ENCODE measurements at places on chromosomes 4 and X.

GRCh38 chrX:10603612-10604011 lies 16.8 kb downstream of the MID1 start:
- no peak for DNase-seq

DNA sequence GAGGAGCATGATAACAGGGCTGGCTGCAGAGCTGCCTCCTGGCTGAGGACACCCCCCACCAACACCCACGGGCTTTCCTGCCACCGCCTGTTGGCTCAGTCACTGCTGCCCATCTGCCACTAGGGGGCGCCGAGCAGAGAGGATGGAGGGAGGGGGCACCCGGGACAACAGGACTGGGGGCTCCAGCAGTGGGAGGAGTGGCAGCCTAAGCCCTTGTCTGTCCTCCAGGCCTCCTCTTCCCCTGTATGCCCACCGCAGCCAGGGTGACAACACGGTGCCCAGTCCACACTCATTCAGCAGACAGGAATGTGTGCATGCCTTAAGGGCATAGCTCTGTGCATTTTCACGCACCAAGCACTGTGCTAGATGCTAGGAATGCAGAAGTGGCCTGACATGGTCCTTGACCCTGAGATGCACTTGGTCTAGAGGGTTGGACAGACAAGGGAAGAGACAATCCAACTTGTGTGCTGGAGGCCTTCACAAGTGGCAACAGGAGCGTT lies 149.9 kb downstream of the AMMECR1 start:
- no peak for DNase-seq

DNA sequence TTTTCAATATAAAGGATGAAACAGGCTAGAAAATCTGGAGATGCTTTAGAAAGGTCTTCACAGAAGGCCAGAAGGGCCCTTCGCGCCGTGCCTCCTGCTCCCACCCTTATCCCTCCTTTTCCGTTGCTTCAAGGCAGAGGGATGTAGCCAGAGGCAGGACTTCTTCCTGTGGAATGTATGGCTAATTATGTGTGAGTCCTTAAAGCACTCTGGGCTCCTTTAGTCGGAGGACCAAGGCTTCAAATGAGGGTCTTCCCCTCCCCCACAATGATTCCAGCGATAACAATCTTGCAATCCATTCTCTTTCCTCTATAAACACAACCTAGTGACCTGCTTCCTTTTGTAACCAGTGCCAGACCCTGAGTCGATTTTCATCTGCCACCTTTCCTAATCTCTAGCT lies 103.5 kb downstream of the GPC3 start:
- DNase-seq: no peak

DNA sequence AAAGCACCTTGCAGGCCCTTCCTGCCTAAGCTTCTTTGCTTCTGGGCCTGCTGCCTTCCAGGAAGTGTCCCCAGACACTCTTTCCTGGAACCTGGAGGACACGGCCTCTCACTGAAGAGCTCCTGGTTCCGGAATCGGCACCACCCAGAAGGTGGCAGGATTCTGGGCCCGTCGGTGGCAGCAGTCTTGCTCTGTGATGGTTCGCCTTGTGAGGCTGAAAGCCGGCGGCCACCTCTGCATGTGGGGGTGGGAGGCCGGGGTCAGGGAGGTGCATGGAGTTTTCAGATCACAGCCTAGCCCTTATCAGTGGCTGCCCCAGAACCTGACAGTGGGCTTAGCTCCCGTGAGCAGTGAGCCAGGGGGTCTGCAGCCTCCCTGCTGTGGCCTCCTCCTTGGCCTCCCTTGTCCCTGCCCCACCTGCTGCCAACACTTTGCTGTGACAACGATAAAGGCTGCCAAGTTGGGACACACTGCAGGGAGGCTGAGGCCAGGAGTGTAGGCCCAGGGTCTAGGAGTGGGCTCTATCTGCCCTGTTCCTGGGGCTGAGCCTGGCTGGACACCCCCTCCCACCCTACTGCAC lies 30.8 kb upstream of the GPR78 start:
- DNase-seq: no peak

DNA sequence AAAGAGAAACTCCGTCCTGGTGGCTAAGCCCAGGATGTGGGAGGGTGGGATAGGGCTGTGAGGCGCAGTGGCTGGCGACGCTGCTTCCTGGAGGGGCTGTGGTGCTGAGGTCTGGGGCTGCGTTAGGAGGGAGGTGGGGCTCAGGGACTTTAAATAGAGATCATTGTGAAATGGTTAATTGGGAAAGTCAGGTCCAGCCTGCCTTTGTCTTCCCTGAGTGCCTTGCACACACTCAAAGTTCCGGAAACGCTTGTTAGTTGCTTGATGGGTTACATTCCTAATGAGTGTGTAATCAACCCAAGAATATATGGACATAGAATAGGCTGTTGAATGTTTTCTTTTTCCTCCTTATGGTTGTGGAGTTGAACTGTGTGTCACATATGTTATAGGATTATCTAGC lies 55.7 kb upstream of the CLDN34 start:
- no peak for DNase-seq

- no peak for DNase-seq
Measured at GRCh38 chr4:118327554-118328241, 25.1 kb downstream of the PRSS12 start.

- no peak for DNase-seq
Measured at GRCh38 chr4:152166567-152166966, 369.3 kb downstream of the FBXW7 start.

GRCh38 chr4:6815029-6815836 lies 32.7 kb downstream of the KIAA0232 start:
- no peak for DNase-seq

DNA sequence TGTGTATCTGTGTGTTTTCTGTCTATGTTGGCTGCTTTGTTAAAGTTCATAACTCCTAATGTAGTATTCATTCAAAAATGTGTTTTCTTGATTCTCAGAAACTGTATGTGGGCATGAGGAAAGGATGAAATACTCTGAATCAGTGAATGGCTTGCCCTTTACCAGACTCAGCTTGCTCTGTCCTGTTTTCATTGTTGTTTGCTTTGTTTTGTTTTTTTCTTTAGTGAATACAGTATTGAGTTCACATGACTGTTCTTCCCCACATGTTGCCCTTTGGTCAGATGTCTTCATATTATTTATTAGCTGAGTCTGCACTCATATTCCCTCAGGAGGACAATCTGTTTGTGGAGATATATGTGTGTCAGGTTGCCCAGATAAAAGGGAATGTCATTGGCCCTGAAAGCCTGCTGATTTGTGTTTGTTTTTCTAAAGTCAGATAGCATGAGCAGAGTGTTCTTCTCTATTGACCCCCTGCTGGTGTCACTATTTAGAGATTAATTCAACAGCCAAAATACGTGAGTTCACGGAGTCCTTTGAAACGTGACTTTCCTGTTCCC lies 1184.4 kb downstream of the RPA4 start:
- DNase-seq: no peak

- no peak for DNase-seq
Measured at GRCh38 chrX:46376246-46376885, 168.9 kb downstream of the ZNF674 start.

GRCh38 chrX:31423609-31424189 lies 351.9 kb upstream of the FTHL17 start:
- DNase-seq: peak; percentile 13

- no peak for DNase-seq
Measured at GRCh38 chr4:168693750-168694490, 197.1 kb downstream of the PALLD start.

- DNase-seq: no peak
Measured at GRCh38 chrX:107102980-107103379, 15.6 kb downstream of the RBM41 start.

DNA sequence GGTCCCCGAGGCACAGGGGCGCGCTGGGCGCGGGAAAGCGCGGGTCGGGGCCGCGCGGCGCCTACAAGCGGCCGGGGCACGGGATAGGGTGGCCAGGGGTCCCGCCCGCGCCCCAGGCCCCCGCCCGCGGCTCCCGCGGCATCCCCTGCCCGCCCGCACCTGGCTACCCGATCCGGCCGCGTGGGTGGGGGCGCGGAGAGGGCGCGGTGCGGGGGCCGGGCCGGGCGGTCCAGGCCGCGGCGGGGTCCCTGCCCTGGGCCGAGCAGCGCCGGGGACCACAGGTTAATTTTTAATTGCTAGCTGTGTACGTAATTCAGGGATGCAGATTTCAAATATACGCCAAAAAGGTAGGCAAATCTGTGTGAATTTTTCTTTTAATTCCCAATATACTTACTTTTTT lies 44.3 kb upstream of the FAM47C start:
- DNase-seq: no peak

DNA sequence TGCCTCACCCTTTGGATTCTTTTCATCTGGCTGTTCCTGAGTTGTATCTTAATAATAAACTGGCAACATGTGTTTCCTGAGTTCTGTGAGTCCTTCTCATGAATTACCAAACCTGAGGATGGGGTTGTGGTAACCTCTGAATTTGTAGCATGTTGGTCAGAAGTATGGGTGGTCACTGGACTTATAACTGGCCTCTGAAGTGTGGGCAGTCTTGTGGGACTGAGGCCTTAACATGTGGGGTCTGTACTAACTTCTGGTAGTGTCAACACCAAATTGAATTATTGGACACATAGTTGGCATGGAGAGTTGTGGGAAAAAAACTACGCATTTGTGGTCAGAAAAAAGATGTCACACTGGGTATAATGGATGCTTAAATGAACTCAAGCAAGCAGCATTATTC lies 45.0 kb upstream of the TNIP3 start:
- DNase-seq: no peak

DNA sequence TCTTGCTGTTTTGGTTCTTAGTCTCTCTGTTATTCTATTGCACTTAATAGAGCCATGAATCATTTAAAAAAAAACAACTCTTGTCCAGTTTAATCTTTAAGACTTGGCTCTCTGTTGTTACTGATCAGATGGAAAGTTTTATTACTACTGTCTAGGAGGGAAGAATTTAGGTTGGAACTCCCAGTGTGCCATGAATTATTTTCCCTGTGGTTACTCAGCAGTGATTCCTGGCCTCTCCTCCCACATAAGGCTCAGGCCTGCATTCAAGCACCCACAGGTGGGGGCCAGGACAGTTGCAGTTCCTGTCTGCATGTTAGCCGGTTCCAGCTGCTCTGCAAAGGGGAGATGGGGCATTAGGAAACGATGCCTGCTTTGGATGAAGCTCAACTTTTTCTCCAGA lies 29.8 kb upstream of the ESX1 start:
- DNase-seq: no peak

GRCh38 chr4:53186714-53187358 lies 179.0 kb downstream of the SCFD2 start:
- DNase-seq: no peak

DNA sequence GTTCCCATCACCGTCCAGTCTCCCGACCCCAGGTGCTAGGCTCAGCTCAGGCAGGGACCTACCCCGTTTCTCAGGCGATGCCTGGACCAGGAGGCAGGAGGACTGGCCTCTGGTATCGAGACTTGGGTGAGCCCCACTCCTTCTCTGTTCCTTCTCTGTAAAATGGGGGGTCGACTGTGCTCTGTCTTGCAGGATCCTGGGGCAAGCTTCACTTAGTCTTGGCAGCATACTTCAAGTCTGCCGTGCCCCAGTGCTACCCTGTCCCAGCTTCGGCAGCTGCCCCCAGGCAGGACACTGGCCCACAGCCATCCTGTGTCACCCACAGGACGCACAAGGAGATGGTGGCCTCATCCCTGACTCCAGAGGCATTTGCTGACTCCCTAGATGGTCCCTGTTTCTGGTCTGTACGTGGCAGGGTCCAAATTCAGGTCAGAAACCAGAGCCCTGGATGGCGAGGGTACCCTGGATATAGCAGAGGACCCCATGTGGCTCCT lies 7.0 kb upstream of the HAUS7 start:
- DNase-seq: no peak

DNA sequence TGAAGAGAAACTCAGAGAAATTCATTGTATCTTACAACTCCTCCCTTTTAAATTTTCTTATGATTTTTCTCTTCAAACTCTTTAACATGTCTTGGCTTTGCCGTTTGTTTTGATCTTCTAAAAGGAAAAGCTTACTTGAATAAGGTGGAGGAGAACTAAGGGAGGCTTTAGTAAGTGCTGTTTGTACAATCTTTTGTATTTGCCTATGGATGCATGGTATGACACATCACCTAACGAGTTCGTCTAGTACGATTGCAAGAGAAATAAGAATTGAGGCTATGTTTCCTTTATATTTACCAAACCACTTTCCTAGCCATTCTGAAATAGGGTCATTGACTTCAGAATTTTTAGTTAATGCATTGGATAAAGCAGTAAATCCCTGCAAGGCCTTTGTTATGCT lies 8.4 kb upstream of the BST1 start:
- no peak for DNase-seq

DNA sequence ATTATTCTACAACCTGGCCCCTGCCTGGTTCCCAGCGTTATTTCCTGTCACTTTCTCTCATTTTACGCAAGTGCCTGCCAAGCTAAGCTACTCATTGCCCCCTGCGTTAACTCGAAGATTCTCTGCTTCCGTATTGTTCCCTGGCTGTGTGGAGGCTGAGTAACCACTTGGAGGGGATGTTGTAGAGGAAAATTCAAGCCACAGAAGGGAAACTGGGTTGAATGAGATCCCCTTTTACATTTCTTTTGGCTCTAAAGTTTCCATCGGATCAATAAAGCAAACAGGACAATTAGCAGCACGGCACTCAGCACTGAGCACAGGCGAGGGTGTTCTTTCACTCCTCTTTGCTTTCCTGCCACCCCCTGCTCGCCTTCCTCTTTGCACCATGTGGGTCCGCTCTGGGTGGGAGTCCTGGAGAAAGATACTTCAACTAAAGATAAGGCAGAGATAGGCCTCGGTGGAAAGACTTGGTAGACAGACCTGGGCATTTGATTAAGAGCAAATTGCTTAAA lies 4.2 kb upstream of the TMSB4X start:
- peak; percentile 41 for DNase-seq

GRCh38 chrX:37685381-37686359 lies at the start of gene XK:
XK (plus strand) TSS chrX:37685791; CDS start chrX:37685962, 171 bp downstream.
- no peak for DNase-seq

GRCh38 chr4:174534461-174534860 lies 12.2 kb upstream of the HPGD start:
- DNase-seq: no peak

- DNase-seq: no peak
Measured at GRCh38 chrX:130296743-130297142, 28.0 kb upstream of the ZNF280C start.

DNA sequence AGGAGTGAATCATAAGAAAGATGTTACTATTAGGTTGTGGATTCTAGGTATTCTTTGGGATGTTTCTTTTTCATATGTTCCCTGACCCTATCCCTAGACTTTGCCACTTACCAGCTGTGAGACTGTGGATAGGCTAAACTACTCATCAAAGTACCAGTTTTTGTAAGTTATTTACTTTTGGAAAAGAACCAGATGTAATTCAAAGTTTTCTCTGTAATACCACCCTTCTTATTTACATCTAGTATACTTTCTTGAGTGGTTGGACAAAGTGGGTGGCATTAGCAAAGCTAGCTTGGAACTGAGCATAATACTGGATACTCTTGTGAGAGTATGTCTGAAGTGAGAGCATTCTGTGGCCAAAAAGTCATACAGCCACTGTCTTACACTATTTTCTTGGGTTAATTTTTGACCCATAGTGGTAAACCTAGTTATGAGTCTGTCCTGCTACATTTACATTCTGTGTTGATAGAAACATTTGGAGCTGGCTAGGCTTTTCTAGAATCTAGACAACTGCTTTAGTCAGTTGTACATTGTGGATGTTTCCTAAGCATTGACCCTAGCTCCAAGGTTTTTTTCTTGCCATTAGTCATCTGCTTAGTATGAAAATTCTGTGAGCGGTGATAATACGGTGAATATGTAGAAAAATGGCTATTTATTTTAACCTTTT lies 41.7 kb downstream of the KDM6A start:
- DNase-seq: no peak
